ENCODE measurements at places on chromosomes 6 and 20.

DNA sequence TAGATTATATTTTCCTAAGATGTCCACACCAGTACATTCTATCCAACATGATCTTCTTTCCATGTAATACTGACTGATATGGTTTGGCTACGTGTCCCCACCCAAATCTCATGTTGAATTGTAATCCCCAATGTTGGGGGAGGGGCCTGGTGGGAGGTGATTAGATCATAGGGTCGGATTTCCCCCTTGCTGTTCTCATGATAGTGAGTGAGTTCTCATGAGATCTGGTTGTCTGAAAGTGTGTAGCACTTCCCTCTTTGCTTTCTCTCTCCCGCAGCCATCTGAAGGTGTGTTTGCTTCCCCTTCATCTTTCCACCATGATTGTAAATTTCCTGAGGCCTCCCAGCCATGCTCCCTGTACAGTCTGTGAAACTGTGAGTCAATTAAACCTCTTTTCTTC lies 12.2 kb upstream of the HBS1L start:
- DNase-seq = no peak

DNA sequence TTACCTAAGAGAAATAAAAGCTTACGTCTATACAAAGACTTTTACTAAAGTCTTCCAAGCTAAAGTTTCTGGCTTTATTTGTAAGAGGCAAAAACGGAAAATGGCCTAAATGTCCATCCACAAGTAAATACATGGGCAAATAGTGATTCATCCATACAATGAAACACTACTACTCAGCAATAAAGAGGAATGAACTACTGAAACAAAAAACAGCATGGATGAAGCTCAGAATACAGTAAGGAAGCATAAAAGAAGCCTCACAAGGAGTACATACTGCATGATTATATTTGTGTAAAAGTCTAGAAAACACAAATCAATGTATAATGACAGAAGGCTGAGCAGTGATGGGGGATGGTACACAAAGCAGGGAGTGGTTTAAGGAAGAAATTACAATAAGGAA lies 84.7 kb downstream of the F13A1 start:
- no peak for DNase-seq

DNA sequence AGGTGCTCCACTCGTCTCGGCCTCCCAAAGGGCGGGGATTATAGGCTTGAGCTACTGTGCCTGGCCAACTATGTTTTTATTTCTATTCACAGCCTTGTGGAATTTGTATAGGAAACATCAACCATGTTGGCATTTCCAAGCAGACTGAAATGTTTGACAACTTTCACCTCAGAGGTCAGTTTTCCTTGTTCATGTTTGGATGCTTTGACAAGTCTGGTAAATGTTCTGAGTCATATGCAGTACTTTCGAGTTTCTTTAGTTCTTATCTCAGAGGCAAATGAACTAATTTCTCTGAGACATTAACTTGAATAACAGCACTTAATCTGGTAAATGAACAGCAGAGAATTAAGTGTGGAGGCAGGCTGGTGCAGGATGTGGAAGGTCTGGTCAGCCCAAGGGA lies 373.4 kb upstream of the SYNCRIP start:
- DNase-seq = no peak

- no peak for DNase-seq
These were observed 45.6 kb downstream of the TAF8 start for GRCh38 chr6:42095776-42096541.

DNA sequence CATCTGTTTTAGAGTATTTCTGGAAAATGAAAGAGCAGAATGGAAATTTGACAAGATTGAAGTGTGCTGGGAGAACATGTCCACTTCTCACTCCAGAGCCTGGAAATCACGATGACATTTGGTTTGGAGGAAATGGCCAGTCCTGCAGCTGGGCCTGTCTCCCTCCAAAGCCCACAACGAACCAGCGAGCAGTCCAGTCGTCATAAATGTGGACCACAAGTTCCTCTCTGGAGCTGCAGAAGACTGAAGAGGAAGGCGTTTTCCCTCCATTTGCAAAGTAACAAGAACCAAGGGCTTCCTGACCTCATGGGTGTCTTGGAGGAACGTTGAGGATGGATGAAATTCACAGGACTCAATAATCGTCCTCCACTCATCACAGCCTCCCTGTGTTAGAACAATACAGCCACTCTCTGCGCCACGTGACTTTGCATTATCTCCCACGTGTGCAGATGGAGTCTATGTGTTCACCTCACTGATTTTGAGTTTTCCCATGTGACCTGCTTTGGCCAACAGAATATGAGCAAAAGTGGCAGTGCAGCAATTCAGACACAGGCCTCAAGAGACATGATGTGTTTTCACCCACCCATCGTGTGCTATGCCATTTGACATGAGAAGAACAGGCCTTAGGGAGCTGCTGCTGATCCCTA lies 9.1 kb upstream of the SPATS1 start:
- no peak for DNase-seq

DNA sequence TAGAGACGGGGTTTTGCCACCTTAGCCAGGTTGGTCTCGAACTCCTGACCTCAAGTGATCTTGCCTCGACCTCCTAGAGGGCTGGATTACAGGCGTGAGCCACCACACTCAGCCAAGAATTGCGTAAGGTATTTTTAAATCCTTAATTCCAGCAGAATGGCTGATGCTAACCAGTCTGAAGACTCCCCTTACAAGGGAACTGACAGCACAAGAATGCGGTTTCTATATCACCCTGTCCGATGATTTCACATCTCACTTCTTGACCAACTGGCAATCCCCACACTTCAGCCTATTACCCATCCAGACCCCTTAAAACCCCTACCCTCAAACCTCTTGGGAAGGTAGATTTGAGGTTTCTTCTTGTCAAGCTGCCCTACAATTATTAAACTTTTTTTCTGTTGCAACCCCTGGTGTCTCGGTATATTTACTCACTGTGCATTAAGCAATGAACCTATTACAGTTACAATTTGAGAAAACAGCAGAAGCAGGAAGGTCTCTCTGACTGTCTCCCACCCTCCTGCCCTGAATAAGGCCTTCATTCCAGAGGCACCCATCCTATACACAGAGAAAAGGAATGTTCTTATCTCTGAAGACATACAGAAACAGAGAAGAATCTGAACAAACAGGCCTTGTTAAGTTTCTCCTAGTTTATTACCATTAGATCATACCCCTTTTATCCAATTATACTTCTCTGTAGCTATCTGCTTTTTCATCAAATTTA lies 164.9 kb downstream of the ARHGAP18 start:
- no peak for DNase-seq

DNA sequence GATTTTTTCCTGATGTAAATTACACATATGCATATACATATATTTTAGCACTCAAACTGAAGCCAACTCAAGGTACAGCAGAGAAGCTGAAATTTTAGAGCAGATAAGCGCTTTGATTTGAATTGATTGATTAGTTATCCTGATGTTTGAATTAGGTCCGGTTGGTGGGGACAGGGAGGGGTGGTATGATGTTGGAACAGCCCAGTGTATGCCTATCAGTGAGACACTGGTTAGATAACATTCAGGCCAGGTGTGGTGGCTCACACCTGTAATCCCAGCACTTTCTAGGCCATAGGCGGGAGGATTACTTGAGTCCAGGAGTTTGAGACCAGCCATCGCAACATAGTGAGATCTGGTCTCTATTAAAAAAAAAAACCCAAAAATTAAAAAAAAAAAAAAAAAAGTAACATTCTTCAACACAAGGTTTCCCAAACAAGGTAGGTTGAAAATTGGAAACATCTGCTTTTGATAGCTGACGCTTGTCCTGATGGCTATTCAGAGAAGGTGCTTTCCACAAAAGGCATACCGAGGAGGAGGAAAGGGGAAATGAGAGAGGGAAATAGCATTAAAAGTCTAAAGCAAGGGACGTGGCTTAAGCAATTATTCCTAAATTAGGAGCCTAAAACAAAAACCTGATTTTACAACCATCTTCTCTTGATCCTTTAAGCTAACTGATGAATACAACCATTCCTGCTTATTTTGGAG lies 288.4 kb upstream of the JARID2 start:
- no peak for DNase-seq

- no peak for DNase-seq
These were observed 51.6 kb downstream of the RALY start for GRCh38 chr20:34045294-34045693.

DNA sequence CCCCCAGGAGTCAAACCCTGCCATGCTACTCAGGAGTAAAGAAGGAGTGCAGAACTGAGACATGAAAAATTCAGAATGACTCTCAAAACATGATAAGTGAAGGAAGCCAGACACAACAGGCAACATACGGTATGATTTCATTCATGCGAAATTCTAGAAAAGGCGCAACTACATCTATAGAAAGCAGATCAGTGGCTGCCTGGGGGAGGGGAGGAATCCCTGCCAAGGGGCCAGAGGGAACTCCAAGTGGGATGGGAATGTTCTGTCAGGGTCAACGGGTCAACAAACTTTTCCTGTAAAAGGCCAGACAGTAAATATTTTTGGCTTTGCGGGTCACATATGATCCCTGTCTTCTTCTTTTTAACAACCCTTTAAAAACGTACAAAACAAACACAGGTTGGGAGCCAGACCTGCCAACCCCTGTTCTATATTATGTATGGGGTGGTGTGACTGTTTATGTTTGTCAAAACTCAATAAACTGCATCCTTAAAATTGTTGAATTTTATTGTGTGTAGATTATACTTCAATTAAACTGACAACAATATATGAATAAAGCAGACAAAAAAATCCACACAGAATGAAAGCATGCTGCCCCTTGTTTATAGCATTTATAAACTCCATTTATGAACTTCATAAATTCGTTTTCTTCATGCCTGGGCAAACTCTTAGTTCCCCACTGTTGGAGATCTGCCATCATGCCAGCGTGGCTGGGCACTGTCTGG lies 56.6 kb upstream of the TRAF3IP2 start:
- no peak for DNase-seq

- DNase-seq = no peak
These were observed 31.5 kb downstream of the PLCB1 start for GRCh38 chr20:8163543-8163942.

- DNase-seq = no peak
These were observed 25.1 kb upstream of the ENPP1 start for GRCh38 chr6:131782764-131783163.

GRCh38 chr6:17923401-17923863 lies 64.0 kb downstream of the KIF13A start:
- DNase-seq = no peak

GRCh38 chr6:125784365-125784764 lies 6.4 kb upstream of the NCOA7 start:
- DNase-seq = no peak

DNA sequence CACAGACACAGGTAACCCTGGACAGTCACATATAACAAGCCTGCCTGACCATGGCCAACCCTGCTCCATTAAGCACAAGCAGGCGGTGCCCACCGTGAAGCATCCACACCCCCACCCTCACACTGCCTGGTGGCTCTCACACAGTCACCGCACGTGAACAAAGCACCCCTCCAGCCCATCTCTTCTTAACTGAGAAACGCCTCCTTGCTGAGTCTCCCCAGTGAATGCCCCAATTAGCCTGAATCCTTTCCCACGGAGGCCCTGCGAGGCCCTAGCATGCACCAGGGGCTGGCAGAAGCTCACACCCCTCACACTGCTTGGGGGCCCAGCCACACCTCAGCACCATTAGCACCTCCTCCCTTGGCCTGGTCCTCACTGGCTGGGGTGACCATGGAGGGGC lies 72.3 kb downstream of the GRM4 start:
- DNase-seq = no peak

GRCh38 chr6:144217264-144217663 lies 66.9 kb downstream of the STX11 start:
- no peak for DNase-seq

DNA sequence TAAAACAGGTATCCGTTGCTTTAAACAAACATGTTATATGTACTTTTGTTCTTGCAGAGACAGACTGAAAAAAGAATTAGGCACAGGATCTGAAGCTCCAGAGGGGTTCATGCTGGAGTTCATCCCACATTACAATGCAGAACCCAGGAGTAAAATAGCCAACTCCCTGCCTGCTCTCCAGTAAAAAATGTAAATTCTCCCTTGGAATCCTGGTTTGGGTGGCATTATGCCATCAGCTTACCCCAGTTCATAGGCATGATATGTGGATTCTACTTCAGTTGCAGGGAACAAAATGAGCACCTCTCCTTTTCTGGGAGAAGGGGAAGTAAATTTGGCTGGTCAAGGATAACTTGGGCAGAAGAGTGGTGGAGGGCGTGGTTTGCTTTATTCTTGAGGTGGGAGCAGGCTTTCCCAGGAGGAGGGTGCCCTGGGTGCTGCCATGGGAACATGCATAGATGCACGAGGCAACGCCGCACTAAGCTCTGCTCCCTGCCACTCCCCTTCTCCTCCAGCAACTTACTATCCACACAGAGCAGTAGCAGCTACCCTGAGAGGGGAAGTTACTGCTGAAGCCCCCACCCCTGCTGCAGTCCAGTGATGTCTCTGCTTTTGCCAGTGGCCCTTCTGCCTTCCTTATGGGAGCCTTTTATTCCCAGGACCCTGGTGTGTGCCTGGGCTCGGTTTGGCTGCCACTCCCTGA lies 71.6 kb upstream of the GLP1R start:
- no peak for DNase-seq

- no peak for DNase-seq
These were observed 603.9 kb upstream of the SLC35B3 start for GRCh38 chr6:9039258-9039657.

DNA sequence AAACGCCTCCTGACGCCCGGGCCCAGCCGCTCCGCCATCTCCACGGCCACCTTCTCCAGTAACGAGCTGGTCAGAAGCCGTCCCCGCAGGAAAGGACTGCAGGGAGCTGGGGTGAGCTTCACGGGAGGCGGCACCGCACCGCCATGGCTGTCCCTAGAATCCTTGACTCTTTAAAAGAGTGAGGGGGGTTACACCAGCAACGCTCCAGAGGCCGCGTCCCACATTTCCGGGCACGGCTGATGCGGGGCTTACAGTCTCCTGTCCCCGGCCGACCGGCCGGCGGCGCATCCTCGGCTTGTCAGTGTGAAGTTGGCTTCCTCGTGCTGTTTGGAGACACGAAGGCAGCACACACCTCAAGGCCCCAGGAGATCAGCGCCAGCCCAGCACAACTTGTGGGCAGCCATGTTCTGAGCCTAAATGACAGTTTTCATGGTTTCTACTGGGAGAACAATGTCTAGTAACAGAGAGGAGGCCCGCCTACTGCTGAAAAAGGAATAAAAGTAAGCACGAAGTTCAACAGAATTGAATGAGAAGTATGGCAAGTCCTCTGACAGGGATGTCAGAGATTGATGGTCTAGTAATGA lies 30.4 kb downstream of the SLC2A4RG start:
- no peak for DNase-seq

GRCh38 chr6:144478483-144478882 lies 193.3 kb downstream of the UTRN start:
- DNase-seq = no peak

- no peak for DNase-seq
These were observed 4.7 kb upstream of the FOXF2 start for GRCh38 chr6:1384549-1385128.

- no peak for DNase-seq
These were observed 3.1 kb upstream of the CCM2L start for GRCh38 chr20:32006841-32007786.

All from DMS 273 treated with DMSO at 0.1 percent for 48 hours (cell line).